ENCODE measurements at places on chromosomes 7 and 10.
A peak's percentile ranks its signal among the peaks of the same experiment; 100 is the strongest.

- DNase-seq: no peak
Observed at GRCh38 chr7:76340617-76341131, 18.1 kb downstream of the YWHAG start.

DNA sequence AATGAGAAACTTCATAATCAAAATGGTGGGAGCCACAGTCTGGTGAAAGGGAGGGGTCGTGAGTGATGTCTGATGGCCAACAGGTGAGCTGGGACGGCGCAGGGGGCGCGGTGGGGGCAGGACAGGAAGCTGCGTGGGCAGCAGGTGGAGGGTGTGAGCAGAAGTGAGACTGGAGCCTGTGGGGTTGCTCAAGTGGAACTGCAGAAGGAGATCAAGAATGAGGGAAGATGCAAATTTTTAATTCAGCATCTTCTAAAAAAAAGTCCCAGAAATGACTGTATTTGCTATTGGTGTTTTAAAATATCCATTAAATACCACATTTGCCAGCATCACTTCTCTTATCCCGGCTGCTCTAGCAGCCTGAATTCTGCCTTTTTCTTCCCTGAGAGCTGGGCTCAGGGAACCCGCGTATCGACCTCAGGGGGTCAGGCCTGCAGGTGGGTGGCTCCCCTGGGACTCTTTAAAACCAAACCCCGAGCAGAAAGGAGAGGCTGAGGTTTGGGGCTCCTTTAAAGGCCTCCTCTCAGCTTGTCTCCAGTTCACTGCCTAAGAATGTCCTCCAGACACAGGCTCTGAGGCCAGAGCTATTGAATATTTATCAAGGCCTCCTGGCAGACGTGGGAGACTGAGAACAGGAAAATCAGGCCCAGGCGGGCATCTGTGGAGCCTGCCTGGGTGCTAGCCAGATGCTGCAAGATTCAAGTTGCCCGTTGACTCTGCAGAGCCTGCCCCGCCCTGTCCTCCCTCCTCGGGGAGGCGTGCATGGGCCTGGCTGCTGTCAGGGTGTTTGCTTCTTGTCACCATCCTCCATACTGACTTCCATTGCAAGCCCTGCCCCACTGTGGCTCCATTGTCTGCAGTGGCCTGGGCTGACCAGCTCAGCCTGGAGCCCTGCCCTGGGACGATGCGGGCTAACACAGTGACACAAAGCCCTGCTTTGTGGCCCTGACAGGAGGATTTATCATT, 53.9 kb downstream of the SYPL1 start:
- DNase-seq: no peak

DNA sequence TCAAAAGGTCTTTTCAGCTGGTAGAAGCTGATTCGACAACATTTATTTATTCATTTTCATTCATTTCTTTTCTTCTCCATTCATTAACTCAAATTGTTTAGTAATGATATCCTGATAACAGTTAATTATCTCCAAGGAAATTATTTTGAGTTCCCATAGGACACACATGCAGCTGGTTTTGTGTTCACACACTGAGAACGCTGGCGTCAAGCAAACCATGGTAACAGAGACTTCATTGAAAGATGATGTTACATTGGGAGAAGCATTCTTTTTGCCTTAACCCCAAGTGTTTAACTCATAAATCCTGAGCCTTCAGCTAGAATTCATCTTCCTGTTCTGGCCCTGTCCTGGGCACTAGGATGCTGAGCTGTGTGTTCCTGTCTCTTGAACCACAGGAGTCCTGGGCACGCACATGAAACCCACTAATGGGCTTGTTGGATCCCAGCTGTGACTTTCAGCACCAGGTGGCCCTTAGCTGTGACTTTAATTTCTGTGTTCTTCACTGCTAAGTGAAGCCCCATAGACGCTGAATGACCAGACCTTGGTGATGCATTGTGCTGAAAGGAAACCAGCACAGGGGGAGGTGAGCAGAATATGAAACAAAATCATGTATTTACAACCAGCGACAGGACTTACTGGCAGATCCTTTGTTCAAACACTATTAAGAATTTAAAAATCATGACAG, 121.5 kb upstream of the PRSS58 start:
- no peak for DNase-seq

GRCh38 chr7:151744656-151745638, 132.0 kb downstream of the PRKAG2 start:
- no peak for DNase-seq

DNA sequence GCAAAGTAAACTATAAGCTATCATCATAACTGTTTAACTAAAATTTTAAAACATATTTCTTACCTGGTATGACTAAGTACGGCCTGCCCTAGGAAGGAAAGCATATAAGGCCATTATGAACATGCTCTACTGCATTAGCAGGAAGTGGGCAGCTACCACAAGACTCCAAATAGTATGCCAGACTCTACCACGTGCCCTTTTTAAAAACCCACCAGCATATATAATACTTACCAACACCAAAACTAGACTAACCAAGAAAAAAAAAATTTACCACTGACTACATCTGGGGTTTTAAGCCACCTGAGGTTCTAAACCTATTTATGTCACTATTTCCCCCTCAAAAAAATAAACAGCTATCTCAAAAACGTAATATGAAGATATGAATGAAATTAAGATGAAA, 30.1 kb downstream of the NUDCD3 start:
- DNase-seq: peak; percentile 35

DNA sequence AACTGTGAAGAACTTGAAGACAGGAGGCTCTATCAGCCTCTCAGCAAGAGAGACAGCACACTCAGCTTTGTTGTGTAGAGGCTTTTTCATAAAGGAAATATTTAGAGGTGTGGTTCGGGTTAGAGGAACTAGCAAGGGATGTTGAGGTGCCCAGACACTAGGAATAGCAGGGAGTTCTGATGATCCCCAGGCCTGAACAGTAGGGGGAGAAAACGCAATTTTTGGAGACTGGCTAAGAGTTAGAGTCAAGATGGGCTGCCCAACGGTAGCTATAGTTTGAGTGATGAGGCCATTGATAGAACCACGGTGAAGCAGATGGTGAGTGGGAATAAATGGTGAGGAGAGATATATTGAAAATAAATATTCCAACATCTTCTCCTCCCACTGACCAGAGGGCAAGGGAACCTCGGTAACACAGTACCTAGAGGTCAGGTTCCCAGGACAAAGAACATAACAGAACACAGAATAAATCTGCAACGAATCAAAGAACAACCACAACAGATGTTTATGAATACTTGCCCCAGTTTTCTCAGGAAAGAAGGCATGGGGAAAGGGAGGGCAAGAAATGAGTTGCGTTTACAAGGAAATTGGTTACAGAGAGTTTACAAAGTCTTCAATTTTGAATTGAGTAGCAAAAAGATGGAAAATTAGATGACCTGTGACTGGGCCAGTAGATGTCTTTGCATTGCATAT, 24.2 kb upstream of the BPGM start:
- no peak for DNase-seq

- no peak for DNase-seq
Observed at GRCh38 chr7:140981951-140982350, 32.8 kb downstream of the MRPS33 start.

GRCh38 chr7:127600885-127601284, 7.3 kb downstream of the FSCN3 start:
- DNase-seq: no peak

GRCh38 chr7:35736725-35737124, 41.8 kb upstream of the HERPUD2 start:
- no peak for DNase-seq

- DNase-seq: no peak
Observed at GRCh38 chr7:97421307-97421930, 303.9 kb downstream of the SDHAF3 start.

- DNase-seq: no peak
Observed at GRCh38 chr10:122197611-122198222, 73.4 kb upstream of the BTBD16 start.

GRCh38 chr10:48253970-48254657, 20.4 kb downstream of the FRMPD2 start:
- no peak for DNase-seq

GRCh38 chr7:54947266-54947665, 71.6 kb upstream of the EGFR start:
- DNase-seq: no peak

DNA sequence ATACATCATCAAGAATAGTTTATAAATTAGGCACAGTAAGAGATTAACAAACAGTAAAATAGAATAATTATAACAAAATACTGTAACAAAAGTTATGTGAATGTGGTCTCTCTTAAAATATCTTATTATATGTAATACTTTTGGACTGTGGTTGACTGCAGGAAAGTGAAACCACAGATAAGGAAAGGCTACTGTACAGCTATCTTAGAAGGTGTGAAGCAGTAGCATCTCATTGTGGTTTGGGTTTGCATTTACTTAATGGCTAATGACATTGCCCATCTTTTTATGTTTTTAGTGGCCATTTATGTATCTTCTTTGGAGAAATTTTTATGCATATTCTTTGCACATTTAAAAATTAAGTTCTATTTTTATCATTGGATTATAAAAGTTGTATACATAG, 296.4 kb upstream of the MAGI2 start:
- no peak for DNase-seq

- no peak for DNase-seq
Observed at GRCh38 chr10:16417341-16417740, 19.5 kb upstream of the PTER start.

GRCh38 chr7:132690174-132690573, 113.9 kb upstream of the PLXNA4 start:
- no peak for DNase-seq

DNA sequence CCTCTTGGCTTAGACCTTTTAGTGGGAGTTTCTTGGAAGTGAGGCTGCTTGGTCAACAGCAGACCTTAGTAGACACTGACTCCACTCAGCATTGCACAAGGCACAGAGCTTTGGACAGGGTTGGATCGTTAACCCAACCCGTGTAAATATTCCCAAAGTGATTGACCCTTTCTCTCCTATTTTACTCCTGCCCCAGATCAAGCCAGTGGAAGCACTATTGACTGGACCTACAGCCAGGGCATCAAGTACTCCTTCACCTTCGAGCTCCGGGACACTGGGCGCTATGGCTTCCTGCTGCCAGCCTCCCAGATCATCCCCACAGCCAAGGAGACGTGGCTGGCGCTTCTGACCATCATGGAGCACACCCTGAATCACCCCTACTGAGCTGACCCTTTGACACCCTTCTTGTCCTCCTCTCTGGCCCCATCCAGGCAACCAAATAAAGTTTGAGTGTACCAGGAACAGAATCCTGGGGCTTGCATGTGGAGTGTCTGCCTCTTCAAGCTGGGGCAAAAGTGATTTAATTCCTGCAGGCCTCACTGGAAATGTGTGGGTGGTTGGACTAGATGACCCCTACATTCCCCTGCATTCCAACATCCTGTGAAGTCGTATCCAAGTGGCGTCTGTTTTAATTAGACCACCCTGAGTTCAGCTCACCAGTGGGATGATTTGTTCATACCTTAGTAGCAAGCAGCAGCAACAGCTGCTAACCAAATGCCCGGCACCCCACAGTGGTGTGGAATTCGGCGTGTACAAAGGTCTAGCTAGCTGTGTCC, 7.5 kb downstream of the CPA1 start:
- DNase-seq: no peak

DNA sequence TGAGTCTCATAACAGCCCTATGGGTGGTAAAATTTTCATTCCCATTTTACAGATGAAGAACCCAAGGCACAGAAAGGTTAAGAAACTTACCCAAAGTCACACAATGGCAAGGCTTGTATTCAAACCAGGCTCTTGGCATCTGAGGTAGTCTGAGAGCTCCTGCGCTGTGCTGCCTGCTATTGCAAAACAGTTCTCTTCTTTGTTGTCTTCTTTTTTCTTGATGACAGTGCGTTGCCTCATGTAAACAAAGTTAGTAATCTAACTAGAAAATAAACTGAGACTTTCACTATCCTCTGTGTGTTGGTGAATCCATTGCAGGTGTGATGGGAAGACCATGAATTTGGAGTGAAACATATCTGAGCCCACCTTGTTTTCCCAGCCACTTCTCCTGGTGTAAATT, 240.8 kb downstream of the PTEN start:
- DNase-seq: no peak

DNA sequence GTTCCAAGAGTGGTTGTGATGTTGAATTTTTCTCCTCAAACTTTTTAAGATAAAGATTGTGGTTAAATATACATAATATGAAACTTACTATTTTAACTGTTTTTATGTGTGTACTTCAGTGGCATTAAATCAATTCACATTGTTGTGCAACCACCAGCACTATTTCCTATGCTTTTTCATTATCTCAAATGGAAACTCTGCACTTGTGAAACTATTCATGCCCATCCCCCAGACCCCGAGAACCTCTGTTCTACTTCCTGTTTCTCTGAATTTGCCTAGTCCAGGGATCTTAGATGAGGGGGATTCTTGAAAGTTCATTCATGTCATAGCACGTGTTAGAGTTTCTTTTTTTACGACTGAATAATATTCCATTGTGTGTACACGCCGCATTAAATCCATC, 67.0 kb downstream of the WDR37 start:
- DNase-seq: no peak

- DNase-seq: no peak
Observed at GRCh38 chr10:99685597-99685967, 26.3 kb downstream of the ENTPD7 start.

DNA sequence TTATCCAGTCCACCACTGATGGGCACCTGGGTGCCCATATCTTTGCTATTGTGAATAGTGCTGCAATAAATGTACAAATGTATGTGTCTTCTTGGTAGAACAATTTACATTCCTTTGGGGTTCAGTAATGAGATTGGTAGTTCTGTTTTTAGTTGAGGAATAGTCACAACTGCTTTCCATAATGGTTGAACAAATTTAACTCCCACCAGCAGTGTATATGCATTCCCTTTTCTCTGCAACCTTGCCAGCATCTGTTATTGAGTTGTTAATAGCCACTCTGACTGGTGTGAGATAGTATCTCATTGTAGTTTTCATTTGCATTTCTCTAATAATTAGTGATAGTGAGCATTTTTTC, 27.8 kb downstream of the COA1 start:
- no peak for DNase-seq

DNA sequence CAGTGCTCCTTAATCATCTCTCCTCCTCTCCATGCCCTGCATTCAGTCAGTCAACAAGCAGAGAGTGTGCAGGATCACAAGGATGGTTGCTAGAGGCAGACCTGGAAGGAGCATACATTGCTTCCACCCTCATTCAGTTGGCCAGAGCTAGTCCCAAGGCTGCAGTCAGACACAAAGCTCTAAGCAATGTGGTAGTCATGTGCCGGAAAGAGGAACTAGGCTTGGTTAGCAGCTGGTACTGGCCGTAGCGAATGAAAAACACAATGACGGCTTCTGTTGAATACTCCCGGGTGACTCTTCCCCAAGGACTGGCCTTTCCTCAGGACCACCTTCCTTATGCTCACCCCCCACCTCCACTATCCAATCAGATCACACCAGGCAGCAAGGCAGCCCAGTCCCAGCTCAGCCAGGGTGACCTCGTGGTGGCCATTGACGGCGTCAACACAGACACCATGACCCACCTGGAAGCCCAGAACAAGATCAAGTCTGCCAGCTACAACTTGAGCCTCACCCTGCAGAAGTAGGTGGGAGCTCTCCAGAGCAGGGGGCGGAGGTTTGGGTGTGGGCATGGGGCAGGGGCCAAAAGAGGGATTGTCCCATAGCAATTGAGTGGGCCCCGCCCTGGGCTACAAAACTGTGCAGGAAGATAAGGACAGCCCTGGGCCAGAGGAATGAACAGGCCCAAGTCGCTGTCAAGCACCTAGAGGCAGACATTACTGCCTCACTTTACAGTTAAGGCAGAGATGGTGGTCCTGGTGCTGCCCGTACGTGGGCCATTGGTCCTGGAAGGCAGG, 10.9 kb downstream of the LDB3 start:
- DNase-seq: no peak

All from activated CD8-positive, alpha-beta memory T cell treated with anti-CD3 and anti-CD28 coated beads, Interleukin-2, amount 50 U/mL, for 4 hours (primary cell).